Activated CD8-positive, alpha-beta T cell treated with anti-CD3 and anti-CD28 coated beads for 36 hours (primary cell): ENCODE measurements at places on chromosomes 5 and 9. TPM values are rescaled to one million over a fixed set of nuclear protein-coding genes. Genes with fewer than 3 reads are reported as not detected.

Gene GMCL2
- total RNA-seq = not detected

DNA sequence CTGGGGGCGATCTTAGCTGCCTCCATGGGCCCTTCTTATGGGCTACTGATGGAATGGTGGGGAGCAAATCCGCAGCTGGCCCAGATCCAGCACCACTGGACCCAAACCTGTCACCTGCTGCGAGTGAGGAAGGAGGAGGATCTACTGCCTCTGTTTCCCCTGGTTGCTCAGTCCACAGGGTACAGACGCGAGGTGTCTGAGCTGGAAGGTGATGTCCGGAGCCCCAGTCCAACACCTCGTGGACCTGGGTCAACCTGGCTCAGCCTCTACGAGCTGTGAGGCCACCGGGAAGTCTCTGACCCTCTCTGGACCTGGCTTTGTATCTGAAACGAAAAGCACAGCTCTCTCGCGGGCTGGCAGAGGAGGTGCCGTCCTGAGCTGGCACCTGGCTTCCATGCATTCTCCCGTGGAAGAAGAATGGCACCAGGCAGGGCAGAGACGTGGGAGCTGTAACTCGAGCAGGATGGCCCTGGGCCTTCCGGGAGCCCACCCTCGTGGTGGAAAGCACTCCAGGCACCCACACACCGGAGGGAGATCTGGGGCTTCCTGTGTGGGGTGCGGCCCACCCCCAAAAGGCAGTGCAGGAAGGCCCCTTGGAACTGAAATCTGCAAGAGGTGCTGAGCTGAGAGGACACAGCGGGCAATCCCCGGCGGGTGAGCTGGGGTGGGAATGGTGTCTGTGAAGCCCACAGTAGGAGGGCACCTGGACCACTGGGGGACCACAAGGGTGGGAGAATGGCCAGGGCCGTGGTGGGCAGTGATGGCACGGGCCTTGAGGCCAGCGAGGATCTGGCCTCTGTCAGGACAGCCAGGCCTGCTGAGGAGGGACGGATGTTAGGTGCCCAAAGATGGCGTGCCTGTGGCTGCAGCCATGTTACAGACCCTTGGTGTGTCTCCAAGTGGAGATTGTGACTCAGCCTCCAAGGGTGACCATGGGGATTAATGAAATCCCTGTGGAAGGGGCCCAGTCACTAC is 133.4 kb downstream of the OLFM1 start:
- no peaks in the 10 kb centered on the region for H3K4me1 ChIP-seq
- no peak overlapping the region for H3K27ac ChIP-seq
- H3K4me3 ChIP-seq = no peak overlapping the region

- H3K36me3 ChIP-seq = no peaks in the 10 kb centered on the region
- peaks cover 16% of the 10 kb centered on the region for H3K27me3 ChIP-seq
- H3K27ac ChIP-seq = no peak overlapping the region
- H3K4me1 ChIP-seq = peaks cover 6% of the 10 kb centered on the region
Measured at GRCh38 chr9:130172858-130173665, 858 bp downstream of the NCS1 start.

Gene CDH18
- total RNA-seq = not detected

DNA sequence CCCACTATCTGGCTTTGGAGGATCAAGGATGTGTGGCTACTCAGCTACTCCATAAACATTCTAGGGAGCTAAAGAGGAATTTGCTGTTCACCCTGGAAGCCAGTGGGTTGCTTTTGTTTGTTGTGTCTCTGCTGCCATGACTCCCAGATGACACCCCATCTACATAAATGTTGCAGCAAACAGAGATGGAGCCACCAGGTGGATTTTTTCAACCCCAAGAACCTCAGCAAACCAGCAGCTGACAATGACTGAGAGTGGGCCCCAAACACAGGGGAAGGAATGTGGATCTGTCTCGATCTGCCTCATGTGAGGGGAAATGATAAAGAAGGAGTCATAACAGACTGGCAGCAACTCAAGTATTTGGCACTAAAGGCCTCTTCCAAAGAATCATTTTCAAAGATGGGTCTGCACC is 132.7 kb upstream of the TNC start:
- H3K4me3 ChIP-seq = no peak overlapping the region
- peaks cover 15% of the 10 kb centered on the region for H3K27me3 ChIP-seq
- H3K4me1 ChIP-seq = no peaks in the 10 kb centered on the region

DNA sequence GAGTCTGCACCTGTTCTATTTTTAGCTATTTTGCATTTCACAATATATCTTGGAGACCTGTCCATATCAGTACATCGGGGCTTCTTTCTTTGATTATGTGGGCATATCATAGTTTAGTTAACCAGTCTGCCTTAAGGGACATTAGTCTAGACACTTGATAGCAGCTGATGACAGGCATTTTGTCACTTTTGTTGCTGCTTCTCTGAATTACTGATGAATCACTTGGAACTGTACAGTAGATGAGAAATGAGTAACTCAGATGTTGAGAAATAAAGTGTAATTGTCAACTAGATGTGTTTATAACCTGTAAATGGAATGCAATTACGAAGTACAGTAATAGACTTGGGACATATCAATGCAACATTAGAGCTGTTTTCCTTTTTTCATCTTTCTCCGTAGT is 7.1 kb downstream of the ZFP2 start:
- H3K4me3 ChIP-seq = no peak overlapping the region
- H3K4me1 ChIP-seq = no peaks in the 10 kb centered on the region
- H3K27ac ChIP-seq = no peak overlapping the region
- DNase-seq = no peak
- H3K27me3 ChIP-seq = no peaks in the 10 kb centered on the region

DNA sequence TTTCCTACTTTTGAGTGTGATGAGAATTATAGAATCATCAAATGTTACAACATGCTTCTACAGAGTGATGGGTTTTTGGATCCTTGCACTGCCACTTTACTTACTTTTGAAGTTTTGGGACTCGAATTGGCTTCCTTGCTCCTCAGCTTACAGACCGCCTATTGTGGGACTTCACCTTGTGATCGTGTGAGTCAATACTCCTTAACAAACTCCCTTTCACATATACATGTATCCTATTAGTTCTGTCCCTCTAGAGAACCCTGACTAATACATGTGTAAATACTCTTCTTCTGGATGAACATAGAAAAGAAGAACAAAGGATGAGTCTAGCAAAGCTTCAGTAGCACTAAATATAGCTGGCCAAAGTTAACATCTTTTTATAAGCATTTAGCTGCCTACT is 98.7 kb upstream of the PDE4D start:
- H3K4me1 ChIP-seq = no peaks in the 10 kb centered on the region
- H3K4me3 ChIP-seq = no peak overlapping the region
- no peak for DNase-seq
- H3K27me3 ChIP-seq = no peaks in the 10 kb centered on the region
- H3K27ac ChIP-seq = no peak overlapping the region

Gene SLC6A7
- not detected for total RNA-seq

DNA sequence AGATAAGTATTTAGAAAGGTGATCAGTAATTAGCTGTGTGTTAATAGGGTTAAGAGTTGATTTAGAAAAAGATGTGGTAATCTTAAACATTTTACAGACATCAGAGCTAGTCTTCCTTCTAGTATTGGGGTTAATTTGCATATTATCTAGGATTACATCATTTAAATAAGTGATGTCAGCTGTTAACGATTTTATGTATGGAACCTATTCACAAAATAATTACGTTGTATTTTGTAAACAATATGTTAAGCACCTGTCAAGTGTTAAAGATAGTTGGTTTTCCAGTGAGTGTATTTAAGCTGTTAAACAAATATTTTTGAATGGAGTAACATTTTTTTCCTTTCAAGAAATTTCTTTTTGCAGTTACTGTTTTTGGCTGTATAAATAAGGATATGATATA is 2.2 kb downstream of the DCP2 start:
- H3K36me3 ChIP-seq = peaks cover 30% of the 10 kb centered on the region
- H3K27ac ChIP-seq = peak overlapping the region; percentile 33
- H3K4me3 ChIP-seq = peak overlapping the region; percentile 93
- no peak for DNase-seq
- H3K4me1 ChIP-seq = peaks cover 54% of the 10 kb centered on the region

DNA sequence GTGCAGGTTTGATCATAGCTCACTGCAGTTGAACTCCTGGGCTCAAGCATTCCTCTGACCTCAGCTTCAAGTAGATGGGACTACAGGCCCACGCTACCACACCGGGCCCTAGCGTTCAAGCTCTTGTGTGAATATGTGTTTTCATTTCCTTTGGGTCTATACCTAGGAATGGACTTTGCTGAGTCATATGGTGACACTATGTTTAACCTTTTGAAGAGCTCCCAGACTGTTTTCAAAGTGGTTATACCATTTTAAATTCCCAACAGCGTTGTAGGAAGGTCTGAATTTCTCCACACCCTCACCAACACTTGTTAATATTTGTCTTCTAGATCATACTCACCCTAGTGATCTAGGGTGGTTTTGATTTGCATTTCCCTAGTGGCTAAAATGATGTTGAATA is 33.5 kb downstream of the FAF2 start:
- H3K4me1 ChIP-seq = peaks cover 22% of the 10 kb centered on the region
- no peak for DNase-seq
- H3K4me3 ChIP-seq = no peak overlapping the region

GRCh38 chr9:9478741-9479140 is 1134.1 kb downstream of the PTPRD start:
- no peak overlapping the region for H3K4me3 ChIP-seq
- no peak overlapping the region for H3K27ac ChIP-seq
- no peaks in the 10 kb centered on the region for H3K4me1 ChIP-seq
- no peaks in the 10 kb centered on the region for H3K27me3 ChIP-seq
- no peak for DNase-seq
- no peaks in the 10 kb centered on the region for H3K36me3 ChIP-seq

Gene TMEM174
- not detected for total RNA-seq

- H3K27me3 ChIP-seq = peaks cover 2% of the 10 kb centered on the region
- H3K4me1 ChIP-seq = peaks cover 26% of the 10 kb centered on the region
- no peak overlapping the region for H3K27ac ChIP-seq
- DNase-seq = peak; percentile 92
- H3K4me3 ChIP-seq = no peak overlapping the region
Measured at GRCh38 chr9:130243015-130243881, 22.3 kb upstream of the HMCN2 start.

Gene SHB
- total RNA-seq = 2.8 TPM

DNA sequence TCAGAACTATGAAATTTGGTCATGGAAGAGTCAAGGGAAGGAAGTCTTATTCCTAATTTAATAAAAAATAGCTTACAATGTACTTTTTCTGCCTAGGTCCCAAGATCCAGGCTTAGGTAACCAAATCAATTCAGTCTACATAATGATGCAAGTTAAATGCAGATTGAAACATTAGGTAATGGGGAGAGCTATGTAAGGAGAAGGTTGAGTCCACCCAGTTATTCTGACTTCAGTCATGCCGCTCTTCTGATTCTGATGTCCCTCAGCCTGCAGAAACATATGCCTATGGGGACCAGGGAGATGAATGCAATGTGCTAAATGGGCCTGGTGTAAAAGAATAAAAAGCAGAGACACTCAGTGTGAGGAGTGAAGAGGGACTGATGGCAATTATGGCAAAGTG is 63.9 kb downstream of the MAMDC2 start:
- H3K27ac ChIP-seq = no peak overlapping the region
- no peak for DNase-seq
- H3K4me1 ChIP-seq = peaks cover 8% of the 10 kb centered on the region
- peaks cover 14% of the 10 kb centered on the region for H3K27me3 ChIP-seq

Gene PHF2
- 13.1 TPM for total RNA-seq

- H3K4me1 ChIP-seq = no peaks in the 10 kb centered on the region
- DNase-seq = no peak
- no peak overlapping the region for H3K4me3 ChIP-seq
- H3K36me3 ChIP-seq = no peaks in the 10 kb centered on the region
- H3K27ac ChIP-seq = no peak overlapping the region
Measured at GRCh38 chr5:29382780-29383179, 1810.7 kb upstream of the CDH6 start.

Gene NTNG2
- total RNA-seq = 2.4 TPM

DNA sequence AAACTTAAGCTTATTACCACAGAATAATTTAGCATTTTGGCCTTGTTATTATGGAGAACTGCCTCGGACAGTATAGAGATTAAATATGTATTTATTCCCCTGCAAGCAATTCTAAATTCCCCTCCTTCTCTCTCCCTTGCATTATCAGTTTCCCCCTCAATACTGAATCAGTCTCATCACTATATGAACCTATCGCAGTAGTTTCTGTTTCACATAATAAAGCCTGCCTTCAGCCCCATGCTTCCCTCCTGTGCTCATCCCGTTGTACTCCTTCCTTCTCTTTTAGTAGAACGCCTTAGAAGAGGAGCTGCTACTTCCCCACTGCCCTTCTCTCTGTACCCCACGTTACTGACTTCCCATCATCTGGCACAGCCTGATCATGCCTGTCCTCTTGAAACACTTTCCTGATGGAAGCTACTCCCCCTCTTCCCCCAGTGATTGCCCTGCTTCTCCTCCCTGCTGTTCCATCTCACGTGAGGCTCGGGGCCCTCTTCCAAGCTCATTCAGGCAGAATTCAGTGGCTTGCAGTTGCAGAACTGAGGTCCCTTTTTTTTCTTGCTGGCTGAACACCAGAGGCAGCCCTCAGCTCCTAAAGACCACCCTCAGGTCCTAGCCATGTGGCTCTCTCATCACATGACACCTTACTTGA is 93.4 kb downstream of the PPIC start:
- H3K4me1 ChIP-seq = no peaks in the 10 kb centered on the region
- peaks cover 2% of the 10 kb centered on the region for H3K27me3 ChIP-seq
- H3K4me3 ChIP-seq = no peak overlapping the region
- no peaks in the 10 kb centered on the region for H3K36me3 ChIP-seq

Gene IL7R
- total RNA-seq = 142 TPM

Gene CCDC180
- 3.2 TPM for total RNA-seq

Gene KCNIP1
- not detected for total RNA-seq

- H3K4me1 ChIP-seq = no peaks in the 10 kb centered on the region
- H3K4me3 ChIP-seq = no peak overlapping the region
- no peak for DNase-seq
- peaks cover 6% of the 10 kb centered on the region for H3K27me3 ChIP-seq
- no peaks in the 10 kb centered on the region for H3K36me3 ChIP-seq
Measured at GRCh38 chr5:34603378-34603777, 52.8 kb upstream of the RAI14 start.

- no peak for DNase-seq
- H3K27ac ChIP-seq = no peak overlapping the region
- no peaks in the 10 kb centered on the region for H3K4me1 ChIP-seq
- no peak overlapping the region for H3K4me3 ChIP-seq
- H3K27me3 ChIP-seq = peaks cover 9% of the 10 kb centered on the region
Measured at GRCh38 chr5:169004551-169004950, 296.4 kb downstream of the SLIT3 start.

GRCh38 chr5:119268387-119269060 is 87.3 kb upstream of the TNFAIP8 start:
- no peaks in the 10 kb centered on the region for H3K27me3 ChIP-seq
- H3K27ac ChIP-seq = peak overlapping the region; percentile 96
- peak; percentile 97 for DNase-seq

GRCh38 chr9:125998837-125999503 is 251.8 kb downstream of the PBX3 start:
- H3K27me3 ChIP-seq = peaks cover 3% of the 10 kb centered on the region
- no peak for DNase-seq
- no peaks in the 10 kb centered on the region for H3K36me3 ChIP-seq
- no peak overlapping the region for H3K4me3 ChIP-seq
